Stimulated activated CD8-positive, alpha-beta memory T cell treated with anti-CD3 and anti-CD28 coated beads, Interleukin-4, amount 100 ng/mL, for 1 hour (primary cell): ENCODE measurements at places on chromosomes 3 and 15.

GRCh38 chr3:149599236-149599635 is 58.6 kb downstream of the WWTR1 start:
- no peak for DNase-seq

GRCh38 chr3:124952282-124952855 is 17.8 kb upstream of the MUC13 start:
- DNase-seq, result no peak

- DNase-seq, result no peak
Measured at GRCh38 chr3:42764561-42765295, 8.3 kb downstream of the CCDC13 start.

DNA sequence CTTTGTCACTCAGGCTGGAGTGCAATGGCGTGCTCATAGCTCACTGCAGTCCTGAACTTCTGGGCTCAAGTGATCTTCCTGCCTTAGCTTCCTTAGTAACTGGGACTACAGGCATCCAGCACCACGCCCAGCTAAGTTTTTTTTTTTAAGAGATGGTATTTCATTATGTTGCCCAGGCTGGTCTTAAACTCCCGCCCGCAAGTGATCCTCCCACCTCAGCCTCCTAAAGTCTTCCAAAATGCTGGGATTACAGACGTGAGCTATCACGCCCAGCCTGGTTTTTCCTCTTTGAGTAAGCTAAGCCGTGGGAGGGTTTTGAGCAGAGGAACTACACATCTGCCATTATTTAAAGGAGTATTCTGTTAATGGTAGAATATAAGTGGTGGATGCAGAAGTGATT is 7.4 kb upstream of the LRRFIP2 start:
- DNase-seq, result no peak

DNA sequence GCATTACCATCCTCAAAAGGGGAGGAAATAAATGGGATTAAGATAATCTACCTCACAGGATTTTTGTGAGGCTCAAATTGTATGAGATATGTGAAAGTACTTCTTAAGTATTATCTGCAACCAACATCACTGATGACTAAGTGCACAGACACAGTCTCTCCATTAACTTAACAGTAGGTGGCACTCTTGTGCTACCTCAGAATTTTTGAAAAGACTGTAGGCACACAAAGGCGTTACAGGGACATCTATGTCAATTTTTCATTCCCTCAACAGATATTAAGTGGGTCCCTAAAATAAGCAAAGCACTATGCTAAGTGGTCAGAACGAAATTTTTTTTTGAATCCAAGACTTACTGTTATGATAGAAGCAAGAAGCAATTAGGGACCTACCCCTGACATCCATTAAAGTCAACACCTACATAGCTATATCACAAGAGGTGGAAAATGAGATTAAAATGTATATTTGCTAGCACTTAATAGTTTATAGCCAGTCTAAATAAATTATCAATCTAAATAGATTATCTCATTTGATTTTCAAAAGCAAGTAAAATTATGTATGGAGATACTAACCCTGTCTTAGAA is 52.9 kb downstream of the RYK start:
- no peak for DNase-seq

DNA sequence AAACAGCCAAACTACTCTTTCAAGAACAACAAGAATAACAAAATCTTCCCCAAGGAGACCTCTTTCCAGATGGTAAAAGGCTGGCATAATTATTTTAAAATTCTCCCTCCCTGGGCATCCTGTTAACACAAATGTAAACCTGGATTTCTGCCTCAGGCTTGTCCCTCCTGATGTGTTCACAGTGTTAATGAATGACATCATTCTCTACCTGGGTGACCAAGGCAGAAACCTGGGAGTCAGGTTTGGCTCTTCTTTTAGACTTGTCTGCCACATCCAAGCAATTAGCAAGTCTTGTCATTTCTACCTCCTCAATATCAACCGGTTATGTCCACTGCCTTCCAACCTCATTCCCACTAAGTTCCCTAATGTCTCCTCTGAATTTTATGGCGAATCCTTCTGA is 368.7 kb upstream of the TBL1XR1 start:
- DNase-seq, result no peak

DNA sequence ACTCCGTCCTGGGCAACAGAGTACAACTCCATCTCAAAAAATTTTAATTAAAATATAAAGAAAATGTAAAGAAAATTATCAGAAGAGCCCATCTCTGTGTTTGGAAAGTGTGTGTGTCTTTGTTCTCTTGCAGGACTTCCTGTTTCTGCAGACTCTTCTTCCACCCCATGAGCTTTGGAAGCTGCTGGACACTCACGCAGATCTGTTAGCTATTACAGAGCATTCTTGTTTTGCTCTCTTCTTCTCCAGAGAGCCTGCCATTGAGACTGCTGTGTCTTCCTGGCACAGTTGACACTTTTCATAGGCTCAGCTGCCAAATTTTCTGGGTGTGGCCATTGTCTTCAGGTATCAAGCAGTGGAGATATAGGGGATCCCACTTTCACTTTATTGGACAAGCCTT is 6.0 kb upstream of the CCR8 start:
- DNase-seq, result no peak
